ENCODE measurements at places on chromosomes 5 and 9.

GRCh38 chr9:114075602-114076001 is 2.5 kb downstream of the AMBP start:
- DNase-seq = no peak

DNA sequence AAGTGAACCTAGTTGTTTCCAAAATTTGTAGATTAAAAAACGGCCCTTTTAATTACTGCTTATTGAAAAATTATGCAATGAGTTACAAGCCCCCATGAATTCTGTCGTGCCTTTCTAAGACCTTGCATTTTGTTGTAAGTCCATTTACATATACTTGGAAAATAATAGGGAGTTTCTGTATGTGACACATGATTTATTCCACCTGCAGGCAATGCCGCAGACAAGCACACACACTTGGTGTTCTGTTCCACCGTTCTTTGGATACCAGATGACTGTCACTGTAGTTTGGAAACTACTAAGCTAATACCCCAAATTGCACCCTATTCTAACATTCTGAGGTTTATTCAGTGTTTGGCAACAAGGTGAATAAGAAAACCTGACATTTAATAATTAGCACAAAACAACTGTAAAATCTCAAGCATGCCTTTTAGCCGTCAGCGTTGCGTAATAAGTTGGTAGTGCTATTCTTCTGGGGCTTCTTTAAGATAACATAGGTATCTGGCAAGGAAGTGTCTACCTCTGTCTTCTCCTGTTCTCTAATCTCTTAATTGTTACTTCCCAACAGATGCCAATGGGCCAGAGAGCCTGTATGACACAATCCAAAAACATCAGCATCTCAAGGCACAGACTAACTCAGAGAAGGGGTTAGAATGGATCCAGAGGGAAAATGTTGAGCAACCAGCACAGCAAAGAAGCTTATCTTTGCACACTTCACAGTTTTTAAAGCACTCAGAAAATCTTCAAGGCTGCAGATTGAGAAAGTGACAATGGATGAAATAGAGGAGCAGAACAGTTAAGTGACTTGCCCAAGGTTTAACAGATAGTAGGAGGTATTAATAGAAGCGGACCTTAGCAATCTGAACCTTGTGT is 48.2 kb upstream of the DPYSL3 start:
- no peak for DNase-seq

DNA sequence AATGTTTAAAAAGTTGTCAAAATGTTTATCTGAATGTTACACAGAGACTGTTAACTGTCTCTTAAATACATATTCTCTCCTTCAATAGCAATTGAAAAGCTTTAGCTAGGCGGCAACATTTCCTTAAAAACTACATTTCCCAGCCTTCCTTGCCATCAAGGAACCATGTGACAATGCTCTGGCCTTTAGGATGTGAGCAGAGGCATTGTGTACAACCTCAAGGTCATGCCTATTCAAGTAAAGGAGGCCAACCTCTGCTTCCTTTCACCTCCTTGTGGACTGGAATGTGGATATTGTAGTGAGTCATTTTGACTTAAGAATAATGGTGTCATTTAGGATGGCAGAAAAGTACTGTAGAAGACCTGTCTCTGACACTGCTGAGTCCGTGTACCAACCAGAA is 23.7 kb upstream of the MROH2B start:
- no peak for DNase-seq

GRCh38 chr5:37015795-37016666 is 139.5 kb downstream of the NIPBL start:
- no peak for DNase-seq

GRCh38 chr5:125316391-125316790 is 570.0 kb upstream of the ZNF608 start:
- no peak for DNase-seq

DNA sequence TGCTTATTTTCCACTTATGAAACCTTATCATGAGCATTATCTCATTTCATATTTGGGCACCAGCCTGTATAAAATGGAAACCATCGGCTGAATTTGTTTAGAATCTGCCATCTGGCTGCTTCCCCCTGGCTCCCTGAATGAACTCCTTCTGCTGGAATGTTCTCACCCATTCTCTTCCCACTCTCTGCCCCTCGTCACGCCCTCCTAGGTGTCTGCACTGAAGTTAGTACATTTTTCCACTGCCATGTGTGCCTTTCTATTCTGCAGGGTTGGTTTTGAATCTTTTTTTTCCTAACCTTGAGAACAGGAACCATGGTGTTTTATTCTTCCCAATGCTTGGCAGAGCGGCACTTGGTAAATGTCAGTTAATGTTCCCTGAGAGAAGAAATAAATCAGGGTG is 359.7 kb downstream of the MLLT3 start:
- DNase-seq = no peak

GRCh38 chr9:109020113-109020512 is 6.8 kb upstream of the CTNNAL1 start:
- DNase-seq = no peak

DNA sequence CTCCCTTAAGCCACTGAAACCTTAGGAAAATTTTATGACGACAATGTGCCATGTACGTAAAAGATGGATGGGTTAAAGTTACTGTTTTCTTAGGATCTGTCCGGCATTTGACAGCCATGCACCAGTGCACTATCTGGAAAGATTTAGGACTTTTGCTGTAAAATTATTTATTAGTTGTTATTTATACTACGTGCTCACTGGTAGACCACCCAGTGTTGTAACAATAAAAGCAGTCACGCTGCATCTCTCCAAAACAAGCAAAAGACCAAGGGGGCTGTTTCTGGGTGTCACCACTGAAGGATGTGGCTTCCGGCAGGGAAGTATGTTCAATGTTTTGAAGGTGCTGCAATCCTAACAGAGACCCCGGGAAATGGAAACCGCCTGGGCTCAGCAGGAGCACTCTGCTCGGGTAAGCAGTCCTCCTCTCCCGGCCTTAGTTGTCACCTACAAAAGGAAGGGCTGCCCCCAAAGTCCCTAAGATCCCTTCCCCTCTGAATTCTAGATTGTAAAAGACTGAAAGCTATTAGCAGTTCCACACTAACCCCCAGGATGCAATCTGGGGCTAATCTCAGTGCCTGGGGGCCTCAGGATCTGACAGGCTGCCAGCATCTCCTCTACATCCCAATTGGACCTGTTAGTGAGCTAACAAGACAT is 38.6 kb downstream of the SAXO1 start:
- no peak for DNase-seq

DNA sequence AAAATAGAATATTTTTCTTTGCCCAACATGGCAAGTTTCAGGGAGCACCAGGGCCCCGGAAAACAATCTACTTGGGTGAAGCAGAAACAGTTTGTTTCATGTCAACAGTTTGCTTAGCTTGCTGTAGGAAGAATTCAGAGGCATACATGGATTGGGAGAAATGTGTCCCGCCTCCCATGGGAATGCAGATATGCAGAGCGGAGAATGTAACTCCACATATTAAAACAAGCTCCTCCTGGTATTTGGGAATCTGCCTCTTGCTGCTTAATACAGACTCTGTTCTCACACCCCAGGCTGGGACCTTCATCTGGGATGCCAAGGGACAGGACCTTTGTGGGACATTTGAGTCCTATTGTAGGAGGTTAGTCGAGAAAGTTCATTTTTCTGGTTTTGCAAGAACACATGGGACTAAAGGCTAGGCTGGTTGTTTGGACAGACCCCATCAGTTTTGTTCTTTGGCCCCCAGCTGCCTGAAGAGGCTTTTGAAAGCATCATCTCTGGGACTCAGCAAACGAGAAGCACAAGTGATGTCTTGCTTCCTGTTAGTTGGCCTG is 220.5 kb upstream of the ADRA1B start:
- DNase-seq = no peak

DNA sequence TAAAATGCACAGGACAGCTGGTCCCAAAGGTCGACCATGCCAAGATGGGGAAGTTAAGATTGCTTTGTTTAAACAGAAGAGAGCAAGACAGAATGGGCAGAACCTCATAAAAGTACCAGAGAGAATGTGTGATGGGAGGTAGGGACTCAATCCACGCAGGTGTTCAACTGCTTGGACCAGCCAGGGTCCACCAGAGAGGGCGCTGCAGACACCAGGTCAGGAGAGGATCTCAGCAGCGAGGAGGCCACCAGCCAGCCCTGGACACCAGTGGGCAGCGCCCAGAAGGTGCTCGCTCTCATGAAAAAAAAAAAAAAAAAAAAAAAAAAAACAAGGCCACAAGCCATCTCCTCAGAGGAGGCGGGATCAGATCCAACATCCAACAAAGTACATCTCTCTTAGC is 81.8 kb downstream of the SHC3 start:
- no peak for DNase-seq

GRCh38 chr5:32225445-32225844 is 51.3 kb upstream of the GOLPH3 start:
- DNase-seq = no peak

DNA sequence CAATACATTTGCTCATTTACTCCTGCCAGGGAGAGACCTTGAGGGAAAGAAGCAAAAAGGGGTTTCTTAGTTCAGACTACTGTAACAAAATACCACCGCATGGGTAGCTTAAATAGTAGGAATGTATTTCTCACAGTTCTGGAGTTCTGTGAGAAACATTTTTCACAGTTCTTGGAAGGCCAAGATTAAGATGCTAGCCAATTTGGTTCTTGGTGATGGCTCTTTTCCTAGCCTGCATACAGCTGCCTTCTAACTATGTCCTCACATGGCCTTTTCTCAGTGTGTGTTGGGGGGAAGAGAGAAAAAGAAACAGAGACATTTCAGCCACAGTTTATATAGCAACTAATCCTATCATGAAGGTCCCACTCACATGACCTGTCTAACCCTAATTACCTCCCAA is 1644.7 kb upstream of the C9orf72 start:
- no peak for DNase-seq

DNA sequence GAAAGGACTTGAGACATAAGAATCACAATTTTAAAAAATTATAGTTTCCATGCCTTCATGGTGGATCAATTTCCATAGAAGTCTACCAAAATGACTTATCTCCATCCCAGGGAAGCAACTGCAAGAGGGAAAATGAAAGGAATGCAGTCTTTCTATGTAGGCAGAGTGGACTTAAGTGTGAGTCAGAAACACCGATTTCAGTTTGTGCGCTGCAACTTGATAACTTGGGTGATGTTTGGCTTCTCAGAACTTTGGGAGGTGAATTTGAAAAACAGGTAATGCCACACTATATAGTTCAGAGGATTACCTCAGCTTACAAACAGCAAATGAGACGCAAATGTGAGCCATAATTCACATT is 708 bp upstream of the CSNK1G3 start:
- DNase-seq = no peak

- no peak for DNase-seq
Measured at GRCh38 chr5:73922875-73923557, 297.0 kb downstream of the ARHGEF28 start.

- DNase-seq = no peak
Measured at GRCh38 chr9:101848485-101848919, 110.1 kb upstream of the GRIN3A start.

- no peak for DNase-seq
Measured at GRCh38 chr9:6929441-6930215, 171.9 kb downstream of the KDM4C start.

GRCh38 chr5:72746736-72747135 is 69.7 kb upstream of the TNPO1 start:
- DNase-seq = no peak
